ENCODE measurements at places on chromosomes 6 and 20.

DNA sequence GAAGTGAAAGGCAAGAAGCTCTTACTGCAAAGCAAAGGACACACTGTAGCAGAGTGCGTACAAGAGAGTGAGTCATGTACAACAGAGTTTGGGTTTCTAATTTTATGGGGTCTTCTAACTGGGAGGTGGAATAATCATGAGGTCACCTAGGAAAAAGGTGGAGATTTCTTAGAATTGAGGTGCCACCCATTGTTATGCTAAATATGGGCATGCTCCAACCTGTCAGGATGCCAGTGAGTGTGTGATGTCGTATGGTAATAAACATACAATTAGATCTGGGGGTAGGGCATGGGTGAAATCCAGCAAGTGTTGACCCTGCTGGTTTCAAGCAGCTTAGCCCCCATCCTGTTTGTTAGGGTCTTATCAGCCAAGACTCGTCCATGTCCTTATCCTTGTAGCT is 46.6 kb downstream of the OR2B6 start:
- no peak for DNase-seq

- no peak for DNase-seq
These were observed 294.0 kb downstream of the SOX4 start for GRCh38 chr6:21887231-21888185.

DNA sequence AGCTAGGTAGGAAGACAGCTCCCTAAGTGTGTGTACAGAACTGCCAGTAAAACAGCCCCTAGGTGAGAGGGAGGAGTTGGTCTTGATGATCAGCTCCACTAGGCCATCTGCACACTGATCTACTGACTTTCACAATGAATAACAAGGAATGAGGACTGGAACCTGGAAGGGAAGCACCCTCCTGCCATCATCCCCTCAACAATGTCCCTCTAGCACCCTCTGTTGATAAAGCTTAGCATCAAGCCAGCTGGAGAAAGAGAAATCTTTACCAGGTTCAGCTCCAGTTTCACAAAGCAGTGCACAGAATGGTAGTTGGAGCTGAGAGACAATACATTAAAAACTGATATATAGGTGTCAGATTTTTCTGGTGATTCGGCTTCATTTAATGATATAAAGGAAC is 57.2 kb upstream of the IRAK1BP1 start:
- DNase-seq, result no peak

- DNase-seq, result no peak
These were observed 372.2 kb downstream of the NRN1 start for GRCh38 chr6:5634525-5634924.

DNA sequence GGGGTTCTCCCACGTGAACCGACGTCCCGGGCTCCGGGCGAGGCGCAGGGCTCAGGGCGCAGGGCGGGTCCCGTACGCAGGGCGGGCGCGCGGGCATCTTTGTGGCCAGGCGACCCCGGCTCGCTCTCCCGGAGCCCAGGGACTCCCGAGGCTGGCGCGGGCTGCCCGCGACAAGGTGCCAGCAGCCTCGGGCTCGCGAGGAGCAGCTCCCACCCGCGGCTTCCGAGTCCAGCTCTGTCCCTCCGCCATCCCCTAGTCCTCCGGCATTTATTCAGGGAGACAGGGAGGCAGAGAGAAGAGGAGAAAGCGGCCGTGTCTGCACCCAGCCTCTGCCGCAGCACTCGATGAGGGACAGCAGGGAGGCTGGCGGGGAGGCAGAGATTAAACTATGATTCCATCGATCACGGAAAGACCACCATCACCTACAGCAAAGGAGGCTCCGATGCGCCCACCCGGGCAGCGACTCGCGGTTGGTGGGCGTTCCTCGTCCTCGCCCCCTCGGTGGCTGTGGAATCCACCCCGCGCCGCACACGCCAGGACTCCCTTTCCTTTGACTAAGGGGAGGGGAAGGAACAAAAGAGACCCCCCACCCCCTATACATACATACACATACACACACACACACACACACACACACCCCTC is 1.1 kb downstream of the RGS17 start:
- DNase-seq, result no peak

- peak; percentile 48 for DNase-seq
These were observed 38.7 kb upstream of the RIPOR2 start for GRCh38 chr6:24974182-24975171.

- DNase-seq, result peak; percentile 82
These were observed 16.1 kb upstream of the ZNF217 start for GRCh38 chr20:53609491-53610445.

DNA sequence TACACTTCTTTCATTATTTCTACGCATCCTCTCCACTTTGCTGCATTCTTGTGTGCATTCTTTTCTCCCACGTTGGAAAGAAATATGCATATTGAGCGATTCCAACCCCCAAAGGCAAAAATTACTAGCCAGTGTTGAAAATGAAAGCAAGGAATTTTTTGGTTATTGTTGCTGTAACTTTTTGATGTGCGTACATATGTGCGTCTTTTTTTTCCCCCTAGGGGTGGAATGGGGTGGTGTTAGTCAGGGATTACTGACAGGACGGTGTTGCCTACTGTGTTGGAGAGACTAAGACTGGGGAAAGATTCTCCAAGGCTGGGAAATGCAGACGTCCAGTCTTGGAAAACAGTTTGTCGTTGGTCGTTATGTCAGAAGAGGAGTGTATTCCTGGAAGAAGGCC is 44.2 kb upstream of the ESR1 start:
- DNase-seq, result no peak

DNA sequence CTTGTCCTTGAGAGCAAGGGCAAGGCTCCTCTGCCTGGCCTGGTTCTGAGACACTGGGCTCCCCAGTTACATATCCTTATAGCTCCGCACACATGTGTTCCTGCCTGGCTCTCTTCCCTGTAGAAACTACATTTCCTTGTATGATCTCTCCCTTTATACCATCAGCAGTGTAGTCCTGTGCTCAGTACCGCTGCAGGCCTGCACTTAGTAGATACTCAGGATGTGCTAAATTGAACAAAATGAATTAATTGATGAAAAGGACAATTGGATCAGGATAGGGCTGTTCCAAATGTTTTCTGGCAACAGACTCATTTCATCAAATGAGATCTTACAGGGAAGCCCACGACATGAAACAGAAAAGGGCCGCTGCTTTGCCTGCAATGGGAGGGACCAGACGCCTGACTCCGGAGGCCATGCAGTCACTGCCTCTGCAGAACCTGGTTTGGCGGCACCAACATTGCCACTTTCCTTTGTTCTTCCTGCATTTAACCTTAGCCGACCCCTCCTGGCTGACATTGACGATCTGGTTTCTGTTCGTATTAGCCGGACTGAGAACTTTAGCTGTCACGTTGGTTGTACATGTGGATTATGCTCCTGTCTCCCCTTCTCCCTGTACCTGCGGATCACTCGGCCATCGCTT is 53.3 kb downstream of the CHMP4B start:
- DNase-seq, result no peak

GRCh38 chr20:8077137-8077466 is 55.0 kb upstream of the PLCB1 start:
- DNase-seq, result no peak

DNA sequence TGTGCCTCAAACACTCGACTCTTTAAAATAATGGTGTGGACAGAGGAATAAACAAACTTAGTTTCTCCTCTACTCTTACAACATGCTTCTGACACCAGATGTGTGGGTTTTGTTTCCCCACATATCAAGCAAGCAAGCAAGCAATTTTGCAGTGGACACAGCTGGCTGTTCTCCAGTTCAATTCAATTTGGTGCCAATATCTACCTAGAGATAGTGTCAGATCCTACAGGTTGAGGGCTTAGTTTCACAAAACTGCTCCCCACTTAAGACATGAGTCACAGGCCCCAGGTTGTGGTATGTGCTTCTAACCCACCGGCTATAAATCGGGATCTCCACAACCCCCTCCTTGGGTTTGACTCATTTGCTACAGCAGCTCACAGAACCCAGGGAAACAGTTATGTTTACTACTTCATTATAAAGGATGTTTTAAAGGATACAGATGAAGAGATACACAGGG is 131.4 kb upstream of the TRAF3IP2 start:
- no peak for DNase-seq

GRCh38 chr6:11296449-11297375 is 64.2 kb upstream of the NEDD9 start:
- no peak for DNase-seq

DNA sequence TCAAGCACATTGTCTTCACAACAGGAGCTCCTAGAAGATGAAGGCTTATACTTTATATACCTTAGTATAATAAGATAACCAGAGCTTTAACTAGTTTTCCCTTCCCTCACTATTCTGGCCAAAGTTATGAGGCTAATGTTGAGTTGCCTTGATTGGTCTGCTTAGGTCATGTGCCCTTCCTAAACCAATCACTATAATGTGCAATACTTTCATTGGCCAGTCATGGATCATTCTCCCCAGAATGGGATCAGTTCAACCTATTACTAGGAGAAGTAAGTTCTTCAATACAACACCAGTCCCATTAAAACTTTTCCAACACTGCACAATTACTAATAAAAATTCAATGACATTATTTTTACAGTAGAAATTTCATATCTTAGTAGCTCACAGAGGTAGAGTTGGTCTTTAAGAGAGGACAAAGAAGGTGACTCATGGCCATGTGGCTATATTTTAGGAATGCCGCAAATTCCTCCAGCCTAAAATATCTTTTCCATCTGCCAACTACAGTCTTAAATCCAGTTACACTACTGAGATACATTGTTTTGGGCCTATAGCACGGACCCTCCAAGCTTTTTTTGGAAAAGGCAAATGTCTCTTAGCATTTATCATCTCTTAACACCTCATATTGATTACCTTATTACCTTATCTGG is 12.5 kb upstream of the POU3F2 start:
- DNase-seq, result no peak

DNA sequence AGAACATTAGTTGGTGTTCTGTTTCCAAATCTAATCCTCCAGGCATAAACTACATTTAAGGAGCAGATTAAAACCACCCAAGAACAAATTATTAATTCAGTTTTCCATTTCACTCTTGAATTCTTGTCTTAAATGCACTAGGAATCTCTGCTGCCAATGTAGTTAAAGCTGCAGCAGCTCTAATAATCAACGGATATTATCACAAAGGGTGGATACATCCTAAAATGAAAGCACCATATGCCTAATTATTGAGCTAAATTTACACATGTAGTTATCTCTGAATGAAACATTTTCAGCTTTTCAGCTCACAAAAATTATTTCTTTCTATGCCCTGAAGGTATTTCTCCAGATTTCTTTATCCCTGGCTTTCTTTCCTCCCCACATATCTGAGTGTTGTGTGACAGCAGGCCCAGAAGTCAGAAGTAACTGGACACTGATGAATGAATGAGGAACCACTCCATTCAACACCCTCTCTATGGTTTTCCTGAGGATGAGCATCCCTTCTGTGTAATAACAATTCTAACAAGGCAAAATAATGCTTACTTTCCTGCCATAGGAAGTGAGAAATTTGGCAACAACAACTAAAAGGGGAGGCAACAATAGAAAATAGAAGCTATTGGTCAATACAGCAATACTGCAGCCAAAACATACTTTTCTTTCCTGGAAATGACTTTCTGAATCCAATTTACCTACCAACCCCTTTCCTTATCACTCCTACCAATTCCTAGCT is 14.9 kb downstream of the MAN1A1 start:
- no peak for DNase-seq

GRCh38 chr6:140011537-140011936 is 637.1 kb upstream of the CITED2 start:
- no peak for DNase-seq

DNA sequence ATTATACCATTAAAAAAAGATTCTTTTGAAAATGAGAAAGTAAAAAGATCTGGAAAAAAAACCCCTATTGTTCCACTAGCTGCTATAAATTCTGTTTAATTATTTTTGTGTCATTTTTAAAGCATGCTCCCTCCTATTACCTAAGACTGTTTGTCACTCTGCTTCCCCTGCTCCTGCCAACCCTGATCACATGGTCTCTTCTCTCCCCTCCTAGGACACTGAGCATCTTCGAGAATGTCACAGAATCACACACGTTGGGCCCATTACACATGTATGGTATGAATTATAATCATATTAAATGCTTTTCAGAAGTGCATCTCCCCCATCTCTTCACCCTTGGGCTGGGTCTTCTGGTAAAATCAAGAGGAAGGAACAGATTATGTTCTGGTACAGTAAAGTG is 6.2 kb downstream of the SNAP91 start:
- no peak for DNase-seq

DNA sequence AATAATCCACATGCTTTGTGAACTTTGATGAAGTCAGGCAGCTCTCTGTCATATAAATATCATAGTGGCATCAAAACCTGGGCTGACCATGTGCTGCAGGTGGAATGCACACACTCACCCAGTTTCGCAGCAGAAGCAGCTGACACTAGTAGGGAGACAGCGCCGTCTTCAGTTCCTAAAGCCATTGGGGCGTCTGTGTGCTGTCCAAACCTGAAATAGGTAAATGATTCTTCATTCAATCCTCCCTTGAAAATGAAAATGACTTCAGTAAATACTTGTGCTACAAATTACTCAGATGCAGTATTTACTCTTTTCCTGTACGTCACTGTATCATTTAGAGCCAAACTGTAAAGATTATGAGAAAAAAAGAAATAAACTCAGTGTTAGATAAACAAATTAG is 127.5 kb downstream of the EYA4 start:
- DNase-seq, result no peak

DNA sequence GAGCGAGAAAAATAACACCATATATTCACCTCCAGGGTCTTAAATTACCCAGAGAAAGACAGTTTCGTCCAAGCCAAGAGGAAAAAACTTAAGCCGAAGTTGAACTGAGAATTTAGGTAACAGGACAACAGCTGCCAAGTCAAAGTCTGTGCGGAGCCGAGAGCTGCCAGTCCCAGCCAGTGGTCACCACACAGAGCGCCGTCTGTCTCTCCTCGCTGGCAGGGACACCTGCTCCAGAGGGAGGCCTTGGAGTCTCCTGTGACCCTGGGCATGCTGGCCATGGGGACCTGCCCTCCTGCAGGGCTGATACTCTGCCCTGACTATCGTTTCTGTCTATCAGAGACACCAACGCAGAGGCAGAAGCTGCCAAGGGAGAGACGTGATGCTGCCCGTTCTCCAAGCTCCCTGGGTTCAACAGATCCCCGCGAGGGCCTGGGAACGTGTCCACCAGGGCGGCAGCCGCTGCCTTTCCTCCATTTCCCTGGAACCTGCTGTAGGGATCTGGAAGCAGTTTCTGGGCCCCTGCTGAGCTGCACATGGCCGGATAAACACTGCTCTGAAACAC is 341.3 kb downstream of the SMOC2 start:
- DNase-seq, result no peak

DNA sequence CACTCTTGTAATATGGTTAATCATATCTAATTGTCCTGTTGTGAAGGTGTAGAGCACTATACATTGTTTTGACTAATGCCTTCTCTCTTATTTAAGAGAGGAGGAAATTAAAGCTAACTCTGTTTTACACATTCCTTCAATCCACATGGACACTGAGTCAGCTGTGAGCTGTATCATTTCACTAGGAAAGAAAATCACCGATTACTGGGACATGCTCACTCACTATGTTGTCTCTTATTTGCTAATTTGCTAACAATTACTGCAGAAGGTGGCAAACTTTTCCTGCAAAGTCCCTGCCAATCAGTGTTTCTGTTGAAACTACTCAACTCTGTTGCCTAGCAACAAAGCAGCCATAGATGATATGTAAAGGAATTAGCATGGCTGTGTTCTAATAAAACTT is 98.2 kb downstream of the BCAS1 start:
- DNase-seq, result no peak

- DNase-seq, result no peak
These were observed 16.3 kb downstream of the SIRT5 start for GRCh38 chr6:13590574-13591153.

Measured in CD4-positive, alpha-beta T cell treated with Interleukin-10 for 1 hour (primary cell).